ENCODE measurements at places on chromosomes 4 and X. TPM values are rescaled to one million over a fixed set of nuclear protein-coding genes. Genes with fewer than 3 reads are reported as not detected.

GRCh38 chr4:121140716-121141460, 23.2 kb downstream of the TNIP3 start:
- no peak for DNase-seq

DNA sequence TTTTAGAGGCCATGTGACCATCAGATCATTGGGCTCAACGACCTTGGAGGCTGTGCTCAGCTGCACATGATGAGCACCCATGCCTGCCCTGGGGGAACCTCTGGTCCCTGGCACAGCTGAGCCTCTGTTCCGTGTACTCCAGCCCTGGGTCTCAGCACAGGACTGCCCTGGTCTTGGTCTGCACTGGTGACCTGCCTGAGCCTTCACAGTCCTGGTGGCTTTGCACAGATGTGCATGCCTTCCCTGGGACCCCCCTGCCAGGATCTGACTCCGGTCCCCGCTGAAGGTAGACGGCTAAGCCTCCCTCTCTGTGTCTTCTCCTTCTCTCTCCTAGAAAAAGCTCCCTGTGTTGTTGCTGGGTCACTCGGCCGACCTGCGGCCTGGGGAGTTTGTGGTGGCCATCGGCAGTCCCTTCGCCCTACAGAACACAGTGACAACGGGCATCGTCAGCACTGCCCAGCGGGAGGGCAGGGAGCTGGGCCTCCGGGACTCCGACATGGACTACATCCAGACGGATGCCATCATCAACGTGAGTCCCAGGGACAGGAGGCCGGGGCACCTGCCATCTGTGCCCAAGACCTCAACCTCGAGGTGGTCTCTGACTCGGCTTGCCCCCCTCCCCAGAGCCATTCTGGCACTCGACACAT, 21.6 kb downstream of the HTRA3 start:
- no peak for DNase-seq

DNA sequence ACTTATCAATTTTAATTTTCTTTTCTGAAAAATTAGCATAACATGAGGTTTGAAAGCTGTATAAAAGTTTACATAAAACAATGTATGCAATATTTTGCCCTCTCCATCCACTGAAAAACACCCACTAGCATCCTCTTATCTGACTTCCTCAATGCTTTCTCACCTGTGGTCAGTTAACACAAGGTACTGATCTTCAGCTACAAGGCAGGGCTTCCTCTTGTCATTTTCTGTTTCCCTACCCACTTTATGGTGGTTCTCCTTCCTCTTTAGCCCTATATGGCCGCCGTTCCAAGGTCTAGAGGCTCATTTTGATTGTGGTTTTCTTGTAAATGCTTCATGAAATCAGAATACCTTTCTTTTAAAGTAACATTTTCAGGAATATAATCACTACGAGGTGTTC, 618.6 kb upstream of the CPEB2 start:
- DNase-seq, result no peak

ADAM29 gene
- polyA plus RNA-seq, result not detected

DNA sequence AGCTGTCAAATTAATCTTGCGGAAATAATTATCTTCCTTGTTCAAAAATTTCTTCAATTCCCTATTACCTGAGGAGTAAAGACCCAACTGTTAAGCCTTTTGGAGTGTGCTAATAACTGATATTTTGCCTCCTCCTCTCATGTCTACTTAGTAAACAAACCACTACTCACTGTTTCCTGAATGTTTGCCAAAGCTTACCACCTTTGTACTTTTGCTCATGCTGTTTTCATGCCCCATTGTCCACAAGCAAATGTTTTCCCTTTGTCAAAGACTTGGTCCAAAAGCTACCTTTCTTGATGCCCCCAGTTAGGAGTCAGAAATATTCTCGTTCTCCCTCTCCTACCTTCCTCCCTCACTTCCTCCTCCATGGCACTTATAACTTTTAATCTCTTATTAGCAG, 226.1 kb downstream of the ENOX2 start:
- no peak for DNase-seq

DBET gene
- not detected for polyA plus RNA-seq

DNA sequence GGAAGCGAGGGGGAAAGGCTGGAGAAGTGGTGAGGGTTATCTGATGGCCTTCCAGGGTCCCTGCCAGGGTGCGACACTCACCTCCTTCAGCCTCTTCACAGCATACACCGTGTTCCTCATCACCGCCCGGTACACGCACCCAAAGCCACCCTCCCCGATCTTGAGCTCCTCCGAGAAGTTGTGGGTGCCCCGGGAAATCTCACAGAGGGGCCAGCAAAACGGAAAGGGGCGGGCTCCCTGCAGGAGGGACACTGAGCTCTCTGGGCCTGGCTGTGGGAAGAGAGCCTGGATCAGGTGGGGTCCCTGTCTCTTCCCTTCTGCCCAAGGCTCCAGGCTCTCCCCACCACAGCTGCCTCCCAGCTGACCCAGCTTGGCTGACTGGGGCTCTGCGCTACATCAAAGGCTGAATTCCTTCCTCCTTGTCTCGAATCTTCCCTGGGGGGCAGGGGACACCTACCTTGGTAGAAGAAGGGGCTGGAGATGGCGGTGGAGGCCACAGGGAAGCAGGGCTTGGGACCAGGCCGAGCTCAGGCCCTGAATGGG, 1.1 kb downstream of the IRAK1 start:
- DNase-seq, result no peak

DNA sequence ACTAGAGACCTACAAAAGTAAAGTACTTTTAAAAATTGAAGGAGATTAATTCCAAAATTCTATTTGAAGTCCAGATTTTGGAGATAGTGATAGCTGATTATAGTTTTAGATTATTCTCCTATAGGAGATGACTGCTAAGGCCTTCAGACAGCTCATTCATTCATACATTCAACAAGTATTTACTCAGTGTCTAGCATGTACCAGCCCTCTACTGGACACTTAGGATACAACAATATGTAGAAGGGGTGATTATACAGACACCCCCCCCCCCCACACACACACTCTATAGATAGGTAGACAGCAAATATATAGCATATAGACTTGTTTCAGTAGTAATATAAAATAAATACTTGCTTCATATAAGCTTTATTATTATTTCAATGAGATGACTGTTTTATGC, 60.4 kb upstream of the TAF9B start:
- DNase-seq, result no peak

UGT2B11 gene
- polyA plus RNA-seq, result not detected

DNA sequence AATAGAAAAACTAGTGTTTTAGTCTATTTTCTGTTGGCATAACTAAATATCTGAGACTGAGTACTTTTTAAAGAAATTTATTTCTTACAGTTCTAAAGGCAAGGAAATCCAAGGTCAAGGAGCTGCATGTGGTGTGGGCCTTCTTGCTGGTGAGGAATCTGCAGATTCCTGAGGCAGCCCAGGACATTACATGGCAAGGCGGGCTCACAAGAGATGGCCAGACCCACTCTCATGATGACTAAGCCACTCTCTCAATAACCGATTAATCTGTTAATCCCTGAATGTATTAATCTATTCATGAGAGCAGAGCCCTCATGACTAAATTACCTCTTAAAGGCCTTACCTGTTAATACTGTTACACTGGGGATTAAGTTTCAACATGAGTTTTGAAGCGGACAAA, 340.8 kb downstream of the GRXCR1 start:
- no peak for DNase-seq

ALB gene
- 0.20 TPM for polyA plus RNA-seq

DNA sequence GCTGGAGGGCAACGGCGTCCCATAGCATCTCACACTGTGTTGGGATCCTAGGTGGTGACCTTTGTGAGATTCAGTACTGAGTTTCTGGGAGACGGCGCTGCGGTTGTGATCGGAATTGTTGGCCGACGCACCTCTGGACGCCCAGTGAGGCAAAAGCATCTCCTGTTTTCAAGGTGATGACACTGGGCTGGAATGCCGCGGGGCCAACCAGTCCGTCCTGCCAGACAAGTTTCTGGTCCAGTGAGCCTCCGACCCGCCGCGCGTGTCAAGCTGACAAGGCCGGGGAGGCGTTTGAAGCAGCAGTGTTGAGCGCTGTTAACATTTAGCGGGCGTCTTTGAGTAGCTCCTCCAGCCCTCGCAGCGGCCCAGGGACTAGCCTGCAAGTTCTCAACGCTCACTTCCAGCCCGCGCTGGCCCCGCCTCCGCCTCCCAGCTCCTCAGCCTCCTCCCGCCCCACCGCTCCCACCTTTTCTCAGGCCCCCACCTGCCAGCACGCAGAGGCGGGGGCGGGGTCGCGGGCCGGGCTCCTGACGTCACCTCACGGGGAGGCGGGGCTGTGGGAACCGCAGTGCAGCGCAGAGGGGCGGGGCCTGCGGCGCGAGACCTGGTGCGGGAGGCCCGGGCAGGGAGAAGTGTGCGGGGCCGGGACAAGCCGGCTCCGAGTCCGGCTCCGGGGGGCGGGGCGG, 482 bp upstream of the CDS1 start:
- peak; percentile 98 for DNase-seq

GLRB gene
- 7.7 TPM for polyA plus RNA-seq

ELK1 gene
- polyA plus RNA-seq, result 79.5 TPM

DRD5 gene
- not detected for polyA plus RNA-seq

HOPX gene
- 8.8 TPM for polyA plus RNA-seq

DNA sequence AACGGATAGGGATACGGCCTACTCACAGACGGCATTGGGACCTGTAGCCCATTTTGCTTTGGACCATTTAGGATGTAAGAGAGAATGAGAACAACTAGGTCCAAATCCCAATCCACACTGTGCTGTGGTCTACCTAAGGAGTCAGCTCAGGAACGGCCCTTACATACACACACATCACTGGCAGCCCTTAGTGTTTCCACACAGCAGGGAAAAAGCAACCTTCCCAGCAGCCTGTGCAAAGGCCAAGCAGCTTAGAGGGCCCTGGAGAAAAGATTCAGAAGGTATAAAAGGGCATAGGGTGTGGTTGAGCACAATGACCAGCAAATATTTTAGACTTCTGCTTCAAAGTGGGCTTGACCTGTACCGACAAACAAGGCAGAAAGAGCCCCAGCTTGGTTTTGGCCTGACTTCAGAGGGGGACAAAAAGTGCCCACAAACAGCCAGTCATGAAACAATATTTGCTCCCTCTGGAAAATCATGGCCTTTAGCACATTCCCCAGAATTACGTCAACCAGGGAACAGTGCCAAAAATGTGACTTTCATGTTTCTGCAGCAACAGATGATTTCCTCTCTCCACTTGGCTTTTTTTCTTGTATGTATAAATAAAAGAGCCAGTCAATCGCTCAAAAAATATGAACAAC, 359.5 kb upstream of the FGF16 start:
- no peak for DNase-seq

GRCh38 chr4:76376534-76376933, 44.4 kb downstream of the CCDC158 start:
- no peak for DNase-seq

- DNase-seq, result no peak
Measured at GRCh38 chr4:78544678-78545077, 6.9 kb upstream of the ANXA3 start.

SPP1 gene
- 20.8 TPM for polyA plus RNA-seq

DNA sequence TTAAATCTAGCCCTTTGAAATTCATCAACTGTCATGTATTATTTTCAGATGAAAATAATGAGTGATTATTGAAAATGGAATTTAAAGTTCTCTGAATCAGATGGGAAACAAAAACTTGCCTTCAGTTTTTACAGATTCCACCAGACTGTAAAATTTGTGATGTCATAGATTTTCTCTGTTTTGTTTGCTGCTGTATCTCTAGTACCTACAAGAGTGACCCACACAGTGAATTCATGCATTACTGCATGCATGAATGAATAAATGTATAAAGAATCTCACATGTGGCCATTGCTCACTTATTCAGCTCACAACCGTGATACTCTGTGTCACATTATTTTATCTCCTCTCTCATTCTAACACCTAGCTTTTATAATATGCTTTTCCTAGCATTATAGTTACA, 532.2 kb upstream of the AGA start:
- DNase-seq, result no peak

DNA sequence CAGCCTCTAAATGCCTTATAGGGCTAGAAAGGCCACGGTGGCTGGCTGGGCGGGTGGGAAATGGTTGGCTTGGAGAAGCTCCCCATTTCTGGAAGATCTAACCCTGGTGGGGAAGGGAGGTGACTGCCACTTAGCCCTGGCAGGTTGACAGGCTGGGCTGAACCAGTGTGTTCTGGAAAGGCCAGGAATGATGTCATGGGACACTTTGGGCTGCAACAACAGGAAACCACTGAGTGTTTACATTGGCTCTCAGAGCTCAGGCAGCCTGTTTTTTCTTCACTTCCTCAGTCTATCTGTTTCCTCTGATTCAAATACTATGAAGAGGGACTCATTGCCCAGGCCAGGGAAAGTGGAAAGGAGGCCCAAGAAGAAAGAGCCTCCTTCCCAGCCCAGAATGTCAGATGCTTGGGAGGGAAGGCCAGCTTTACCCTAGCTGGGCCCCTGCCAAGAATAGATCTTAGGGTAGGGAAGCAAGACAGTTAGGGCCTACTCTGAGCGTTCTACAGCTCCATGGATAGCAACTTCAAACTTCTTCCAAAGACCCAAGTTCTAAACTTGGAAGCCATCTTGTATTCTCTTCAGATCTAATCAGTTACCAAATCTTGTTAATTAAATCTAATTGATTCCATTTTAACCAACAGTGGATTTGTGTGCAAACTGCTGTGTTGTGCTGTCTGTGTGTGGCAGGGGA, 65.8 kb upstream of the MSN start:
- DNase-seq, result peak; percentile 77

OTC gene
- polyA plus RNA-seq, result 0.46 TPM

DNA sequence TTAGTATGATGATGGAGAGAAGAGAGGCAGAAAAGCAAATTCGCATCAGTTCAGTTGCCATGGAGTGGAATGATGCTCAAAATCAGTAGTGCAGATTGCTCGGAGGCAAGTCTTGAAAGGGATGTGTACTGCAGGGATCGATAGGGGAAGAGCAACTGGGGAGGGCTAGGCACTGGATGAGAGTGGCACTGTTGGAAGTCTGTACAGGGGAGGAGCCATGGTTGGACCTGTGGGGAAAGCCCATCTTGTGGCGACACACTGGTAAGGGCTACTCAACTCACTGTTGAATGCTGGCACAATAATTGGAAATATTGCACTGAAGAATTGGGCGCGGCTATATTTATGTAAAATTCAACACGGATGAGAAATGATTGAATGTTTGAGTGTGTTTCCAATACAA, 1.2 kb downstream of the RAB9B start:
- DNase-seq, result no peak

APLN gene
- polyA plus RNA-seq, result 1.3 TPM

DNA sequence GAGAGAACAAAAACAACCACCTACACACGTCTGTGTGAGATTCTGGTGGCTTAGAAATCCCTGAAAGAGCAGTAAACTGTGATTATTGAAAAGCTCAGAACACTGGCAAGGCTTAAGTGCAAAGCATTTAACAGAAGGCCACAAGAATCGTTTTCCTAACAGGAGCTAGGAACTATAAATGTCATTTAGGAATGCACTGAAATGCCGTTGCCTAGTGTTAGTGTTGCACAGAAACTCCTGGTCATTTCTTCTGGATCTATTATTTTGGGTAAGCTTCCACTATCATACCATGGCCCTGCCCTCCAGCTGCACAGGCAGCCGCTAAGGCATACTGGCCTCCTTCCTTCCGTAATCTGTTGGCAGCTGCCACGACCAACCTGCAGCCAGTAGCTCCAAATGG, 923.2 kb downstream of the NLGN4X start:
- DNase-seq, result no peak

DNA sequence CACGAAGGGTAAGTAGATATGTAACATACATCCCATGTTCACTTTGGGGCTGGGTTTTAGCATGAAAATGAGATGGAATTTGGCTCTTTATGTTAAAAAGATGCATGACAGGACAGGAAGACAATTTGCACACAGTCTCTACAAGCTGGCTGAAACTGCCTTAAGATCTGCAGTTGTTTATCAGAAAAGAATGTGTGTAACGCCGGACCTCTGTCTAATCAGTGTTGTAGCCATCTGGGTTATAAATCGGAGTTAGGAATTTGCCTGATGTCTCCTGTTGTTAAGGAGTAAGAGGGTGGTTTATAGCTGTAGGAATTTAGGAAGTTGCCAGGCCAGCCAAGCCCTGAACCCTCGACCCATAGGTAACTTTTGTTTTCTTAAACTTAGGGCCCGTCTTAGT, 562.9 kb upstream of the FAT1 start:
- DNase-seq, result no peak

Data from ovary (tissue), 10 donors.